IMR-90 (cell line): ENCODE measurements at places on chromosomes 16 and 17. TPM values are rescaled to one million over a fixed set of nuclear protein-coding genes. Genes with fewer than 3 reads are reported as not detected.

DNA sequence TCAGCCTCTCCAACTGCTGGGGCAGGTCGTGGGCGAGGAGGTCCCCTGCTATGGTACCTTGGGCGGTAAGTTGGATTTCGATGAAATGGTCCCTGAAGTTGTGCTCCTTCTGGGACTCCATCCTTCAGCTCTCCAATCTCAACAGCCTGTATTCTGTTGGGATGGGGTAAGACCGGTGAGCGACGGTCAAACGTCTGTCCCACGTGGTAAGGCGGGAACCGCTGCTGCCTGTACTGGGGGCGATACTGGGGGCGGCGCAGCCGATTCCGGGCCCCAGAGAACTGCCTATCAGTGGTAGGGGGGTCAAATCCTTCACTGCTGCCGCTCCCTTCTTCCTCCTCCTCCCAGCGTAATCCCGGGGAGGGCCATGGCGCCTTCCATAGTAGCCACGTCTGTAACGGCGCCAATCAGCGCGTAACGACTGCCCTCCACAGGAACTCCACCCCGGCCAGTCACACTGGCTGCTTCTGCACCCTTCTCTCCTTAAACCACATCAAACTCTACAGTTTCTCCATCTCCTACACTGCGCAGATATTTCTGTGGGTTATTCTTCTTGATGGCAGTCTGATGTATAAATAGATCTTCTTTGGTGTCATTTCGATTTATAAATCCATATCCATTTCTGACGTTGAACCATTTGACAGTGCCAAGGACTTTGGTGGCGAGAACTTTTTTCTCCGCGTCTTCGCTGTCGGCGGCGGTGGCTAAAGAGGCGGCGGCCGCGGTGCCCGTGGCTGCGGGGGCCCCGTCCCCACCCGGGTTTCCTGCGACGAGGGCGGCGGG, 41.1 kb downstream of the AHSP start:
- no peaks in the 10 kb centered on the region for H3K36me3 ChIP-seq
- no peaks in the 10 kb centered on the region for H3K4me1 ChIP-seq
- peaks cover 10% of the 10 kb centered on the region; the same call in 1 of the 2 replicates for H3K27me3 ChIP-seq
- DNase-seq = no peak

DNA sequence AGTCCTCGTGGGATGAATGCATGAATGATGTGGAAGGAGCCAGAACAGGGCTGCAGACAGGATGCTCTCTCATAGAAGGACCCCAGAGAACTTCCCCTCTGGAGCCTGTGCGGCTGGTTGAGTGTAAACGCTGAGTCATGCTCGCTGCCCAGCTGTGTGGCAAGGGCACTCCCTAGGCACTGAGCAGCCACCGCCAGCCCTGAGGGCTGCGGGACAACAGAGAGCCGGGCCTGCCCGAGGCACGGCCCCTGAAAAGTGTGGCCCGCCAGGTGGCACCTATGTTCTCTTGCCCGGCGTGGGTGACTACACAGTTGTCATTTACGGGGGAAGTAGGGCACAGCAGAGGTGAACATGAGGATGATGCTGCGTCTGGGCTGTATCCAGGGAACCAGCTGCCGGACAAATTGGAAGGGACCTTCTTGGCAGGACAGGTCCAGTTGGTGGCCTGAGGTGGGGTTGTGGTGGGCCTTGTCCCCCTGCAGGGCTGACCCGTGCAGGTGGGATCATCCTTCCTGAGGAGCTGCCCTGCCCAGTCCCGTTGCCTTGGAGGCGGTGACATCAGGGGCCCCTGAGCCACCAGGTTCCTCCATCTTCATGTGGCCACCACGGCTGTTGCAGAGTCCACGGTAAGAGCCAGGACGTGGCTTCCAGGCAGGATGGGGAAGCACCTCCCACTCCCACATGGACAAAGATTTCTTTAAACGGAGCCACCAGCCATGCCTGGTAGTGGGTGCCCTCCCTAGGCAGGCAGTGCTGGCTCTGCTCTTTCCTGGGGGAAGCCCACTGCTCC, 94.8 kb upstream of the CBX4 start:
- H3K4me1 ChIP-seq = peaks cover 3% of the 10 kb centered on the region; the same call in 1 of the 2 replicates
- DNase-seq = peak; percentile 26
- peaks cover 26% of the 10 kb centered on the region for H3K27me3 ChIP-seq

- peaks cover 22% of the 10 kb centered on the region for H3K36me3 ChIP-seq
- no peak overlapping the region for H3K4me3 ChIP-seq
- DNase-seq = no peak
- H3K27ac ChIP-seq = no peak overlapping the region
- H3K27me3 ChIP-seq = no peaks in the 10 kb centered on the region
- H3K4me1 ChIP-seq = peaks cover 5% of the 10 kb centered on the region
Measured at GRCh38 chr17:75664099-75664549, 2.8 kb downstream of the RECQL5 start.

GRCh38 chr16:4909825-4910224, 27.1 kb downstream of the PPL start:
- H3K4me1 ChIP-seq = no peaks in the 10 kb centered on the region
- H3K4me3 ChIP-seq = no peak overlapping the region
- H3K27me3 ChIP-seq = peaks cover 7% of the 10 kb centered on the region; the same call in 1 of the 2 replicates

DNA sequence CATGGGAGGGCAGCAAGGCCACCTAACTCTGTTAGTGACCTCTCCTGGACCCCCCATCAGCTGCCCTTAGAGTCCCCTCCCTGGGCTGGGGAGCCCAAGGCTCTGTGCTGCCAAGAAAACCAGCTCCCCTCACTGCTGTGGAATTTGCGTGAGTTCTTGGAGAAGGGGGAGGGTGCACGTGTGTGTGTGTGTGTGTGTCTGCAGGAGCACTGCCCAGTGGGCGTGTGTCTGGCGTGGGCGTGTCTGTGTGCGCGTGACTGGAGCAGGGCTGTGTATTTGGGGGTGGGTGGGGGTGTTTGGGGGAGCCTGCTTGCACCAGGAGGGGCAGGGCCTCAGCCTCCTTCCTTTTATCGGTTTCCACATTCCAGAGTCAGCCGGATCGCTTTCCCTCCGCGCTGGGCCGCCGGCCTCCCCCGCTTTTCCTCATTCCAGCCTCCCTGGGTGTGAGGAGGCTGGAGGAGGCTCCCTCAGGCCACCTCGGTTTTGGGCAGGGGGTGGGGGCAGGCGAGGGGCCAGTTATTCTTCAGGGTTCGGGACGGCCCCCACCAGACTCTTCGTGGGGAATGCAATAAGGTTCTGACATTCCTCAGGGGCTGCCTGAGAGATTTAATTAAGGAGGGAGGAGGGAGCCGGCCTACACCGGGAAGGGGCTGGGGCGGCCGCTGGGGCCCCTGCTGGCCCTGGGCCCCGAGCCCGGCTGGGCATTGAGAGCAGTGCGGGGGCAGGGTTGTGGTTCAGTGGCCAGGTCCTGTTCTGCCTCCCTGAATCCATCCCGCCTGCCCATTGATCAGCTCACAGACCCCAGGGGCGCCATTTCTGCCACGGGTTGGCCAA, 2.5 kb downstream of the VASN start:
- H3K4me3 ChIP-seq = peak overlapping the region; percentile 87
- peaks cover 53% of the 10 kb centered on the region for H3K4me1 ChIP-seq
- H3K36me3 ChIP-seq = peaks cover 28% of the 10 kb centered on the region; the same call in 1 of the 2 replicates
- H3K27ac ChIP-seq = peak overlapping the region; percentile 99
- DNase-seq = peak; percentile 98
- H3K27me3 ChIP-seq = no peaks in the 10 kb centered on the region

OR4D1 gene
- not detected in 2 replicates for total RNA-seq
